ENCODE measurements at places on chromosomes 13 and 19.
A peak's percentile ranks its signal among the peaks of the same experiment; 100 is the strongest.

GRCh38 chr13:47548294-47548840, 452.7 kb downstream of the SUCLA2 start:
- DNase-seq = no peak

- no peak for DNase-seq
These were observed 19.8 kb downstream of the LRRC4B start for GRCh38 chr19:50548191-50549058.

GRCh38 chr19:343941-344624, 513 bp downstream of the MIER2 start:
- no peak for DNase-seq

DNA sequence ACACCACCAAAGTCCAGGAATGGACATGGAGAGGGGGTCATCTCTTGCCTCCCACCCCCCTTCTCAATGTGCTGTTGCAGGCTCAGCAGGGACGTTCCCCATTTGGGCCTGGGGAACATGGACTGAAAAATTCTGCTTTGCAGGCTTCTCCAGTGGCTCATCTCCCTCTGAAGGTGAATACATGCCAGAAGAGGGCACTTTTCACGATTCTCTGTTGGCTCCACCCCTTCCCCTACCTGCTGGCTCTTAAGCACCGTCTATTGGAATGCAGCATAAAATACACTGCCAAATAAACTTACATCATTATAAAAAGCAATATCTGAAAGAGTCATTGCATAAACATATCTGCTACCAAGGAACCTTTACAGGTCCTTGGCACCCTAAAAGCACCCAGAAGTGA, 35.7 kb downstream of the NHLRC3 start:
- DNase-seq = no peak

- peak; percentile 73 for DNase-seq
These were observed 10.3 kb upstream of the ZBTB32 start for GRCh38 chr19:35693835-35694599.
